ENCODE measurements at places on chromosomes 5 and 9.

GRCh38 chr5:16568875-16569580 lies 47.8 kb downstream of the RETREG1 start:
- DNase-seq, result peak; percentile 18

GRCh38 chr9:69794356-69794755 lies 26.3 kb upstream of the CFAP95 start:
- no peak for DNase-seq

- no peak for DNase-seq
Measured at GRCh38 chr9:118732998-118733397, 636.2 kb downstream of the BRINP1 start.

- DNase-seq, result no peak
Measured at GRCh38 chr9:1722404-1722803, 292.7 kb upstream of the SMARCA2 start.

GRCh38 chr9:70601000-70601951 lies 186.8 kb upstream of the KLF9 start:
- peak; percentile 97 for DNase-seq

- no peak for DNase-seq
Measured at GRCh38 chr5:17735761-17736160, 101.5 kb downstream of the TAF11L14 start.
